Activated CD8-positive, alpha-beta memory T cell treated with anti-CD3 and anti-CD28 coated beads for 4 hours (primary cell): ENCODE measurements at places on chromosomes 5 and 9.

- DNase-seq: no peak
These were observed 179.4 kb upstream of the NR3C1 start for GRCh38 chr5:143582869-143583268.

- no peak for DNase-seq
These were observed 77.2 kb upstream of the NEK6 start for GRCh38 chr9:124180557-124180956.

GRCh38 chr5:102753889-102754766 lies 977 bp upstream of the PAM start:
- no peak for DNase-seq

DNA sequence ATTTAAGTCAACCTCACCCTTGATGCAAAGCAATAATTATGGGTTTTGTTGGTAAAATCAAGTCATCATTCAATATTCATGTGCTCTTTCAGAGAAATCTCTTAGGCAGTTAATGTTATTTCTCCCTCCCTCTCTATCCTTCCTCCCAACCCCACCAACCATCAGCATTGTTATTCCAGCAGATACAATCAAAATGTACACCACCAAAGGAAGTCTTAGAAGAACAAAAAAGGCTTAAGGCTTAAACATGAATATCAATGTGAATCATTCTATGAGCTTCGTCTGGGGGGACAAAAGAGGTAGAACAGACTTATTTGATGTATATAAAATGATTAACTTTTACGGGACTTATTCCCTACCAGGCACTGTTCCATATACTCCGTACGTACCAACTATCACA lies 404.4 kb downstream of the ARHGEF28 start:
- DNase-seq: no peak

GRCh38 chr5:154228696-154229095 lies 38.2 kb downstream of the GALNT10 start:
- no peak for DNase-seq

- no peak for DNase-seq
These were observed 1007.0 kb upstream of the NUDT12 start for GRCh38 chr5:104569621-104570020.

GRCh38 chr9:137146527-137146918 lies 7.6 kb downstream of the GRIN1 start:
- no peak for DNase-seq

DNA sequence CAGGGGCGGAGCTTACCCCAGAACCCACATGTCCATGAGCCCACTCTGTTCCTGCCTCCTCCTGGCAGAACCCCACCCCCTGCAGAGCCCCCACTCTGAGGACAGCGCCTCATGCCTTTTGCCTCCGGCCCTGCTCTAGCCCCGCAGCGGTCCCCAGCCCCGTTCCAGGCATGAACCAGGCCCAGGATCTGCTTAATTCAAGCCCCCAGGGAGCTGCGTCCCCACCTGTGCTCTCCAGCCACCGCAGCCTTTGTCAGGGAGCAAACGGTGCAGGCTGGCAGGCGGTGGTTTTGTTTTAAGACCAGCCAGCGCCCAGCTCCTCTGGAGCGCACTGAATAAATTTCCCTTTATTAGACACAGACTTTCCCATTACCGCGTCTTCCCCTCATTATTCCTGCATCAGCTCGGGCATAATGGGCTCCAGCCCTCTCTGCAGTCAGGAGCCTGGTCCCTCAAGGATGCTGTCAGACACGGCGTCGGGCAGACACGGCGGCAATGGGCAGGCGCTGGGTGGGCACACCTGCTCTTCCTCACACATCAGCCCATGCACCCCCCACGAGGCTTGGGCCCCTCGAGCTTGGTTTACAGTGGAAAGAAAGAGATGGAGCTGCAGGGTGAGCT lies 137.6 kb downstream of the OLFM1 start:
- DNase-seq: no peak

DNA sequence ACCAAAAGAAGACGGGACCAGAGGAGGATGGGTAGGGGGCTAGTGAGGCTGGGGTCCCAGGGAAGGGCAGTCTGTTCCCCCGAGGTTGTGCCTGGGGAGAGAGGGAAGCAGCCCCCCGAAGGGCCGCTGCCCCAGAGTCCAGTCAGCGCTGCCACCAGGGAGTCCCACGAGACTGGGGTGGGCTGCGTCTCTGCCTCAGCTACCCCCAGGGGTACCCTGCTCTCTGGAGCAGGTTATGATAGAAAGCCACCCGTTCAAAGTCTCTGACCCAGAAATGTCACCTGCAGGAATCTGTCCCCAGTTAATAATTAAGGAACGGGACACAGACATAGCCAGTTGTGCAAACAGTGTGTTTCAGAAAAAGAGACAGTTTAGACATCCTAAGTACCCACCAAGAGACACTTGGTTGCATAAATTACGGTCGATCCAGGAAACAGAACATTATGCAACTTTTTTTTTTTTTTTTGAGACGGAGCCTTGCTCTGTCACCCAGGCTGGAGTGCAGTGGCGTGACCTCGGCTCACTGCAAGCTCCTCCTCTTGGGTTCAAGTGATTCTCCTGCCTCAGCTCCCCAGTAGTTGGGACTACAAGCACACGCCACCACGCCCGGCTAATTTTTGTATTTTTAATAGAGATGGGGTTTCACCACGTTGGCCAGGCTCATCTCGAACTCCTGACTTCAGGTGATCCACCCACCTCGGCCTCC lies 10.7 kb upstream of the AGPAT2 start:
- no peak for DNase-seq
